Fibroblast of skin of left biceps (primary cell): ENCODE measurements at places on chromosomes 2 and 18.
A peak's percentile ranks its signal among the peaks of the same experiment; 100 is the strongest.

DNA sequence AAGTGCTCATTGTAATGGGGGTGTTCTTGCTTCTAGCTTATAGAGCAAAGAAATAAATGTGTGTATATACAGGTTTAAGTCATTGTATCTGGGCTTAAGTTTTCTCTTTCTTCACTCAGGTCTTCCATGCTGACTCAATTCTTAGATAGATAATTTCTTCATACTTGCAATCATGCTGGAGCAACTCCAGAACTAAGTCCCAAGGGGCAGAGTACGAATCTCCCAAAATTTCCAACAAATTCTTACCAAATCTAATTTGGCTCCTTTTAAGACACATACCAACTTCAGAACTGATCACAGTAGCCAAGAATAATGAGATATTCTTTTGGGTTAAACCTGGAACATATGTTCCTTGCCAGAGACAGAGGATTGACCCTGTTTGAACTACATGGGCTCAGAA lies 4.3 kb upstream of the SPAG16 start:
- peak; percentile 68 for DNase-seq

- no peak for DNase-seq
Observed at GRCh38 chr18:59696311-59697235, 650 bp downstream of the CCBE1 start.

- DNase-seq = no peak
Observed at GRCh38 chr18:10687161-10687925, 161.5 kb downstream of the NAPG start.

- DNase-seq = no peak
Observed at GRCh38 chr2:101556033-101556459, 81.1 kb upstream of the RFX8 start.

DNA sequence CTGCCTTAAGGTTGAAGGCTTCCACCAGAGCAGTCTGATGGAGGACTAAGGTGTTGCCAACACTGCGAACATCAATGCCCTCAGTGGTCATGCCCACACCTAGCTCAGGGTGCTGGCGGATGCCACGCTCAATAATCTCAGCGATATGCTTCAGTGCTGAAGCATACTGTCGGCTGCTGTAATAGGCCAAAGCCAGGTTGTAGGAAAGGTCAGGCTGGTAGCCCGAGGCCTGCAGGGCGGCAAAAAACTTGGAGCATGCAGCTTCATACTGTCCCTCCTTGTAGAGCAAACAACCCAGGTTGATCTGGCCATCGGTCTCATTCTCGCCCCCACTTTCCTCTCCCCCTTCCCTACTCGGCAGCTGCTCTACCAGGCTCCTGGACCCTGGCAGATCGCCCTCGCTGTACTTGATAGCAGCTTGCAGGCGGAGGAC lies 159.4 kb downstream of the AGPS start:
- no peak for DNase-seq

- DNase-seq = no peak
Observed at GRCh38 chr2:23745726-23746105, 181.2 kb downstream of the ATAD2B start.

DNA sequence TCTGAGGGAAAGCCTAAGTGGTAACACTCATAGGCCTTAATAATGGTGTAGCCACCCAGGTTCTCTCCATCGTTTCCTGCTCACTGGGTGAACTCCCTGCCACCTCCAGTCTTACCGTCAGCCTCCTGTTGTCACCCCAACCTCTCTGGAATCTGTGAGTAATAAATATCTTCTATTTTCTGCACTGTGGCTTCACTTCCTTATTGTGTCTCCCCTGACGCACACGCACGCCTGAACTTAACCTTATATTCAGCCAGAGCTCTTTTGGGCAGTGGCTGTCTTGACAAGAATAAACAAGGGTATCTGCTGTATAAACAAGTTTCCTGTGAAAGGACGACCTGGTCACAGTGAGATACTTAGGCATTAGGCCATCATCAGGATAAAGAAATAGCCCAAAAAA lies 467.2 kb downstream of the SPAG16 start:
- no peak for DNase-seq

DNA sequence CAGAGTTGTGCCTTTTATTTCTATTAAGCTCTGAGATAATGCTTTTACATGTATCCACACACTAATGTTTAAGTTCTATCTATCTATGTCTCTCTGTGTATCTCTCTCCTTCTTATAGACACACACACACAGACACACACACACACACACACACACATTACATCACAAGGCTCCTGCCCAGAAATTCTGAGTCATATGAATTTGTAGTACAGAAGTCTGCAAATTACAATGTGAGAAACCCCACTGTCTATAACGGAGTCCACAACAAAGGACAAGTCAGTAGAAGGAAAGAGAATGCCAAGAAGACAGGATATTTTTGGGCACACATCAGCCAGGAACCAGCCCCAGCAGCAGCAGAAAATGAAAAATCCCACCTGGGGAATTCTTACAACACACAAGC lies 142.4 kb downstream of the EN1 start:
- DNase-seq = peak; percentile 75

DNA sequence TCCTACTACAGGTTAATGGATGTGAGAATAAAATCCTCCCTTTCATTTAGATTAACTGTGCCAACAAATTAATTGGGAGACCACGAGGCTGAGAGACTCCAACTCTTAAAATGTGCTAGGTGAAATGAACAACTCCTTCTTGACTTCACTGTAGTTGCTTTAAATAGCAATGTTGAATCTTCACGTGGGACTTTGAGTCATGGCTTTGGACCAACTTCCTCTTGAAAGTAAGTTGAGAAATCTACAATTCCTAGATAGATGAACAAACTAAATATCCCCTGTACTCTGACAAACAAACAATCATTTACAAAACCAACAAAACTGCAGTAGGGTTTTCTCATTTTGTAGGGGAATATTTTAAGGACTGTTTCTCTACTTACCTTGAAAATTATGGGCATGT lies 291.9 kb upstream of the SPRED2 start:
- DNase-seq = no peak

- DNase-seq = no peak
Observed at GRCh38 chr2:81901017-81901416, 1596.5 kb upstream of the LRRTM1 start.

GRCh38 chr2:199455210-199455544 lies 2.6 kb downstream of the SATB2 start:
- DNase-seq = no peak

DNA sequence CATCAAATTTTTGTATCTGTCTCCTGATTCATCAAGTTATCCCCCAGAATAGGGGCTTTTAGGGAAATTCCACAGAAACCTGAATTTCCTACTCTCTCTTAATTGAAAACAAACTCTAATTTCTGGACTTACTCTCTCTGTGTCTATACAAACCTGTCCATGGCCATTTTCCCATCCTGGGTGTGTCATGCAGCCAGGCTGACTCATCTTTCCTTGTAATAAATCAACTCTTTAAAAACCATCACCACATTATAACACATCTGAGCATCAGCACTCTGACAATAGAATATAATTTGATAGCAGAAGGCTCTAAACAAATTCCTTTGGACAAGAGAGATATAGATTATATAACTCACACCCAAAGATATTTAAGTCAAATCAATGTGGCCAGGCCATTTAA lies 610.2 kb downstream of the DCC start:
- DNase-seq = no peak

GRCh38 chr2:236656166-236656565 lies 86.5 kb downstream of the ACKR3 start:
- no peak for DNase-seq

GRCh38 chr18:2994603-2995432 lies 18.1 kb downstream of the LPIN2 start:
- no peak for DNase-seq

DNA sequence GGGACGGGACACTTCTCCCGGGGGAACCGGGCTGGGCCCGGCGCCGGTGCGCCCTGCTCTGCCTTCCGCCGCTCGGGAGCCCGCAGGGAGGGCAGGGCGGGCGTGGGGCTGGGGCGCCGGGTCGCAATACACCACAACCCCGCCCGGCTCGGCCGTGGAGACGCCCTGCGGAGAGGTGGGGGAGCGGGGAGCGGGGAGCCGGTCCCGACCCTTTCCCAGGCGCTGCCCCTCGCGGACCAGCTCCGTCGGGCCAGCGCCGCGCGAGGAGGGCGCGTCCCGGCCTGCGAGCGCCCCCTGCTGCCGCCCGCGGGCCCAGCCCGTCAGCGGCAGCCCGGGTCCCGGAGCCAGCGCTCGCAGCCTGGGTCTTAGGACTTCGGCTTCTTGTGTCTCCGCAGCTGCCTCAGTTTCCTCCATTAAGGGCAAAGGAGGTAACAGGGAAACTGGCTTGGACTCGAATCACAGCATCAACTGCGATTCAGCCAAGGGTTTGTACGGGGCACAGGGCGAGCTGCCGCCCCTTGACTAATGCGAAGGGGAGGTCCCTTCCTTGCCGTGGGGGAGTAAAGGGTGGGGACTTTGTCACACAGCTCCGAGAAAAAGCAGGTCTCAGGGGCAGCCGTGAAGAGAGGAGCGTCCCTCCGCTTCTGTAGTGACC lies 635 bp upstream of the ADRA2B start:
- no peak for DNase-seq

- DNase-seq = no peak
Observed at GRCh38 chr2:152626911-152627339, 90.3 kb downstream of the PRPF40A start.

DNA sequence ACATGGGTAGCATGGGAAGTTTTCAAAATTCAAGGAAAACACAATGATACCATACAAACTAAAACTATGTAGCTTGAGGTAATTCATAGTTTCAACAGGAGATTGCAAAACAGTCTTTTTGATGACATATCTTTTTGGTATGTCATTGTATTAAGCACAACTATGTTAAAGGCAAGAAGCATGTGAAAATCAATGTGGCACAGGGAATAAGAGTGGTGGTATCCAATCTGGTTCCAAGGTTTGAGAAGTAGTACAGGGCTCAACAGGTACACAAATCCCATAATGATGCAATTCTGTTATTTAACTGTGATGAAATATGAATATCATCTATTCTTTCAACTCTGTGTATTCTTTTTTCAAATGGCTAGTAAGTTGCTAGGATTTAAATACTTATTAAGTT lies 16.4 kb upstream of the DLX2 start:
- no peak for DNase-seq

- DNase-seq = no peak
Observed at GRCh38 chr2:240231838-240232244, 91.4 kb upstream of the OTOS start.

DNA sequence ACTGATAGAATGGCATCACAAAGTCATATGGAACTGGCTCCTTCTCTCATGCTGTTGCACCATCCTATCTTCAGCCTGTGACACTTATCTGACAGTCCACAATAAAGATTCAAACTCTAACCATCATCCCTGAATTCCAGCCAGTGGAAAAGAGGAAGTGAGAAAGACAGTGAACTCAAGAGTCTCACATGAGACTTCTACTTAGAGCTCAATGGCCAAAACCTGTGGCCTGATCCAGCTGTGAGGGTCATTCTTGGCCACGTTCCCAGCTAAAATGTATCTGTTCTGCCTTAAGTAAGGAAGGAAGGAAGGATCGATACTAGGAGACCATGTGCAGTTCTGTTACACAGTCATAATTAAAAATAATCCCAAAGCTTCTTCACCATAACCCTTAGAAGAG lies 73.6 kb downstream of the RND3 start:
- no peak for DNase-seq

GRCh38 chr2:135152361-135152760 lies 100.3 kb downstream of the RAB3GAP1 start:
- DNase-seq = no peak

DNA sequence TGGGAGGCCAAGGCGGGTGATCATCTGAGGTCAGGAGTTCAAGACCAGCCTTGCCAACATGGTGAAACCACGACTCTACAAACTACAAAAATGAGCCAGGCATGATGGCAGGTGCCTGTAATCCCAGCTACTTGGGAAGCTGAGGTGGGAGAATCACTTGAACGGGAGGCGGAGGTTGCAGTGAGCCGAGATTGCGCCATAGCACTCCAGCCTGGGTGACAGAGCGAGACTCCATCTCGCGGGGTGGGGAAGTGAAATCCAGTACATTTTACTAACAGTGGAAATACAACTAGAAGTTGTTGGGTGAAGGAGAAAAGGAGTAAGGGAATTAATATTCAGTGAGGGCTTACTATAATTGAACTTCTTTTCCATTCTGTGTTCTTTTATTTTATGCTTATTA lies 13.2 kb upstream of the ENOSF1 start:
- no peak for DNase-seq

DNA sequence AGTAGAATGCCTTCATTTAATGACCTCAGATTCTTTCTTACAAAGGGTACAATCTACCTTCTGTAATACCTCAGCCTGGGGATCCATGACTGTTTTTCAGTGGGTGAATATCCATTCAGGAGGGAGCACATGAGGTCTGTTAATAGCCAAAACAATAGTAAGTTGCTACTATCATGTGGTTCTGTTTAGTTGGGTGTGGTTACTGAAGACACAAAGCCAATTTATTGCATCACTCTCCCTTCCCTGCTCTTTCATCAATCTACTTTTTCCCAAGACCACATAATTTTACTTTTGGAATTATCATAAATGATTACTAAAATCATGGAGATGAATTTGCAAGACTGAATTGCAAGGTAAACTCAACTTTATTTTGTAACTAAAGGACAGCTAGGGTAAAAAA lies 254.2 kb downstream of the GALNT13 start:
- no peak for DNase-seq

GRCh38 chr18:49055754-49056172 lies 105.0 kb upstream of the SMAD7 start:
- peak; percentile 64 for DNase-seq

GRCh38 chr2:240687045-240687740 lies 4.5 kb upstream of the AQP12A start:
- no peak for DNase-seq

DNA sequence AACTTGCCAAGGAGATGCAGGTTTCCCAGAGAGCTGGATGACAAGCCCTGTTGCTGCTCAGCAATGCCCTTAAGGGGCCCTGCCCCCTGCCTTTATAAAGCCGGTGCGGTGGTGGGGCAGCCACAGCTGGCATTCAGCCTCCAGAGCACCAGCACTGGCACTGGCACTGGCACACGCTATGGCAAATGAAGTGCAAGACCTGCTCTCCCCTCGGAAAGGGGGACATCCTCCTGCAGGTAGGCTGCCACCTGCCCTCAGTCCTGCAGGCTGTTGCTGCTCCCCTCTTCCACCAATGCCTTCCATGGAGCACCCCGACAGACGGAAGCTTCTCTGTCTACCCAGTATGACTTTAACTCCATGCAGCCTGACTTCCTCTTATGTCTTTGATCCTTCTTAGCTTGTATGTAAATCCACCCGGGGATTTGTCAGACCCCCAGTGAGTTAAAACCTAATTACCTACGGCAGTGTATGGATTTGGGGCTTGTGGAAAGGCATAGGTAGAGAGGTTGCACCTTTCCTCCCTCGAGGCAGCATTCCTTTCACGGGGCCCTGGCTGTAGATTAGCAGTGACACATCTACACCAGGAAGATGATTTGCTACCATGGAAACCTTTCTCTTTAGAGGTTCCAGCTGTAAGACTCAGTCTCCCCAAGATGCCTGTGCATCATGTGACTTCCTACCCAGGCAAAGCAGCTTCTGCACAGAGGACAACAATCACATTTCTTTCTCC lies at the start of gene DAPL1:
DAPL1 (plus strand) TSS at position 123 of the 730 bp plus-strand sequence; CDS start at position 179, 56 bp downstream.
- DNase-seq = no peak

- DNase-seq = peak; percentile 47
Observed at GRCh38 chr2:43333656-43334144, 107.3 kb upstream of the ZFP36L2 start.

GRCh38 chr2:15042801-15043217 lies 410.3 kb downstream of the LRATD1 start:
- peak; percentile 88 for DNase-seq
